Activated naive CD8-positive, alpha-beta T cell treated with anti-CD3 and anti-CD28 coated beads, Interleukin-2, amount 10 ng/mL, durations not matched to agents 7 days and 5 days (primary cell): ENCODE measurements at places on chromosomes 5 and 9. TPM values are rescaled to one million over a fixed set of nuclear protein-coding genes. Genes with fewer than 3 reads are reported as not detected.

DNA sequence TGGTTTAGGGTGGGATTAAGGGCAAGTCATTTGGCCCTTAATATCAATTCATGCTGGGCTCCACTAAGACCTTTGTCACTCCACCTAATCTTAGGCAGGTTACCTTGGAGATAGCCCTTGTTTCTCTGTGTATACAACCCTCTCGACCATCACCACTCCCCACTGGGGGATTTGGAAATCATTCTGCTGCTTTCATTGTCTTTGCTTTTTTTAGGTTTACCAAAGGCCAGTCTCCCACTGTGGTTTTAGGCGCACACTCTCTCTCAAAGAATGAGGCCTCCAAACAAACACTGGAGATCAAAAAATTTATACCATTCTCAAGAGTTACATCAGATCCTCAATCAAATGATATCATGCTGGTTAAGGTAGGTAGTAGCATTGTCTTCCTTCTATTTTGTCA, 6.2 kb downstream of the GZMK start:
- H3K4me3 ChIP-seq, result no peak overlapping the region
- no peaks in the 10 kb centered on the region for H3K27me3 ChIP-seq
- H3K27ac ChIP-seq, result no peak overlapping the region
- DNase-seq, result no peak

Gene BHMT2
- total RNA-seq, result not detected

DNA sequence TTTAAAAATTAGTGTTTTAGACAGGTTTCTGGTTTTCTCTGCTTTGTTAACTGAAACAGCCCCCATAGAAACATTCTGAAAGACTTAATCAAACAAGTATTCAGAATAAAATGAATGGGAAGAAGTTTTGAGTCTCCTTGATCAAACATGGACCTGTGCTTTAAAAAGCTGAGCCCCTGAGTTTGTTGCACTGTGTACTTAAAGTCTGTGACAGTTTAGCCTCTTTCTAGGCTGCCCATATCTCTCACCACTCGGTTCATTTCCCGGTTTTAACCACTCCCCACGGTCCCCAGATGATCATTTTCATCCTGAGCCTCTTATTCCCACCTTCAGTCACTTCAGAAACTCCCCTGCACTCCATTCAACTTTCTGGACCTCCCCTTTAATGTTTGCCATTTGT, 215.9 kb upstream of the DMRT1 start:
- peaks cover 7% of the 10 kb centered on the region for H3K4me1 ChIP-seq
- H3K36me3 ChIP-seq, result no peaks in the 10 kb centered on the region
- DNase-seq, result no peak
- no peak overlapping the region for H3K27ac ChIP-seq

Gene LPCAT1
- total RNA-seq, result 72.2 TPM

DNA sequence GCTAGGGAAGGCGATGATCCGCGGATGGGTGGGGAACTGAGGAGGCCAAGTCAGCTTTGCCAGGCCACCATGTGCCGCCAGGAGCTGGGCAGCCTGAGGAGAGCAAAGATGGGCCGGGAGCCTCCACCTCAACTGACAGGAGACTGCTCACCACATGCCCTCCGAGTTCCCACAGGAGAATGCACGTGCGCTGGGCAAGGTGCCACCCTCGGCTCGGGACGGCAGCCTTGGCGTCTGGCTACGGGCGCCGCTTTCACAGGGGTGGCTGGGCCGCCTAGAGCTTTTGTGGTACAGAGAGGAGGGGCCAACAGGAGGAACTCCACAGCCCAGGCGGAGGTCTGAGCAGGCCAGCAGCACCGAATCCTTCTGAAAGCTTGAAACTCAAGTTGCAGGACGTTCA, 5.3 kb upstream of the TBC1D9B start:
- H3K4me3 ChIP-seq, result no peak overlapping the region
- no peak for DNase-seq
- H3K4me1 ChIP-seq, result peaks cover 8% of the 10 kb centered on the region
- H3K27me3 ChIP-seq, result peaks cover 5% of the 10 kb centered on the region

Gene GABBR2
- not detected for total RNA-seq

Gene OLFML2A
- total RNA-seq, result not detected

DNA sequence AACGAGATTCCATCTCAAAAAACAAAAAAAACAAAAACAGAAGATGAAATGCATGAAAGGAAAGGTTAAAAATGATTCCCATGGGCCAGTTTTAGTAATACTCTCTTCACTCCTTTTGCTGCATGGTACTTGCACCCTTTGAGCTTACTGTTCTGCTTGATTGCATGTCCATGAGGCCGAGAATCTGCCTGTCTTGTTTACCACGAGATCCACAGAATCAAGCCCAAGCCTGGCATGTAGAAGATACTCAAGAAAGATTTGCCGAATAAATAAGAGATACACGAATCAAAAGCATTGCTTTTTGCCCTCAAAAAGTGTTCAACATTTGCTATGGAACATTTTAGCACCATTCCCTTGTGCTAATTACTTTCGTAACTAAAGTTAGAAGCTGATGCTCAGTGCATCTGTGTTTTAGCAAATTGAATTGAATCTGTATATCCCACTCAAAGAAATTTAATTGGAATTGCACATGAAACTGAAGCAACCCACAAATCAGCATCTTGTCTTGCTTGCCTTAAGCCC, 1.1 kb downstream of the FAXDC2 start:
- DNase-seq, result no peak
- H3K4me3 ChIP-seq, result no peak overlapping the region
- H3K27ac ChIP-seq, result no peak overlapping the region
- H3K27me3 ChIP-seq, result no peaks in the 10 kb centered on the region
- no peaks in the 10 kb centered on the region for H3K4me1 ChIP-seq

DNA sequence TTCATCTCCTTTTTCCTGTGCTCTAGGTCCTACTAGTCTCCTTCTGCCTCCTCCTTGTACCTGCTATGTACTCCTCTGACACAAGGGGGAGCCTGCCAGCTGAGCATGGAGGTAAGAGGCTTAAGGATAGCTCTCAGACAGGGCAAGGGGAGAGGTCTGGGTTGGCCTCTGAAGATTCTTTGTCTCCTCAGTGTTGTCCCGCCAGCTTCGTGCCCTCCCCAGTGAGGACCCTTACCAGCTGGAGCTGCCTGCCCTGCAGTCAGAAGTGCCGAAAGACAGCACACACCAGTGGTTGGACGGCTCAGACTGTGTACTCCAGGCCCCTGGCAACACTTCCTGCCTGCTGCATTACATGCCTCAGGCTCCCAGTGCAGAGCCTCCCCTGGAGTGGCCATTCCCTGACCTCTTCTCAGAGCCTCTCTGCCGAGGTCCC, 3.8 kb downstream of the CREB3 start:
- H3K27ac ChIP-seq, result peak overlapping the region; percentile 31
- H3K36me3 ChIP-seq, result peaks cover 14% of the 10 kb centered on the region
- H3K27me3 ChIP-seq, result no peaks in the 10 kb centered on the region
- no peak overlapping the region for H3K4me3 ChIP-seq

GRCh38 chr5:127076315-127077129, 3.2 kb upstream of the C5orf63 start:
- H3K4me1 ChIP-seq, result peaks cover 10% of the 10 kb centered on the region
- DNase-seq, result no peak
- H3K36me3 ChIP-seq, result no peaks in the 10 kb centered on the region
- peaks cover 2% of the 10 kb centered on the region for H3K27me3 ChIP-seq
- H3K4me3 ChIP-seq, result no peak overlapping the region

- H3K4me1 ChIP-seq, result no peaks in the 10 kb centered on the region
- H3K4me3 ChIP-seq, result no peak overlapping the region
- H3K27ac ChIP-seq, result no peak overlapping the region
These were observed 4.2 kb upstream of the TTC23L start for GRCh38 chr5:34834794-34835089.

DNA sequence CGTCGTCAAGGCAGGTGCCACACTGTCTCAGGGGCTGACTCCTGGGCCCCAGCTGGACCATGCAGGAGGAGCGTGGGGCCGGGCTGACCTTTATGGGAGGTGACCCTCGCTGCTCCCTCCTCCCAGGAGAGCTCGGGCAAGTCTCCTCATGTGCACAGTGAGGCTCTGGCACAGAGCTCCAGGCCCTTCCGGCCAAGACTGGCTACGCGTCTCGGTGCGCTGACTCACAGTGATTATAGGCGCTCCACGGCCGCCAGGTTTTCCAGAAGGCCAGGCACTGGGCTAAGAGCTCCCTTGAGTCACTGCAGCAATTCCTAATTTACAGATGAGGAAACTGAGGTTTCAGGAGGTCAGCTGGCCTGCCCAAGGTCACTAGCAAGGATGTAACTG, 47.4 kb downstream of the VAV2 start:
- H3K27me3 ChIP-seq, result no peaks in the 10 kb centered on the region
- no peak overlapping the region for H3K27ac ChIP-seq
- no peak overlapping the region for H3K4me3 ChIP-seq
- DNase-seq, result no peak
- no peaks in the 10 kb centered on the region for H3K36me3 ChIP-seq

Gene VCAN
- 0.44 TPM for total RNA-seq

Gene SPINK7
- not detected for total RNA-seq

Gene CCDC69
- 110 TPM for total RNA-seq

Gene RRAGA
- 49.4 TPM for total RNA-seq

Gene STPG3
- total RNA-seq, result not detected

Gene PRKAA1
- total RNA-seq, result 86.7 TPM

Gene PDE6A
- not detected for total RNA-seq

GRCh38 chr9:35501946-35502345, 12.0 kb downstream of the RUSC2 start:
- peaks cover 4% of the 10 kb centered on the region for H3K4me1 ChIP-seq
- H3K27ac ChIP-seq, result no peak overlapping the region
- no peak for DNase-seq
- H3K27me3 ChIP-seq, result peaks cover 7% of the 10 kb centered on the region
- no peak overlapping the region for H3K4me3 ChIP-seq
- no peaks in the 10 kb centered on the region for H3K36me3 ChIP-seq

Gene PCDHGA6
- 0.33 TPM for total RNA-seq

GRCh38 chr5:102450313-102450990, 48.3 kb downstream of the SLCO6A1 start:
- H3K27ac ChIP-seq, result no peak overlapping the region
- no peaks in the 10 kb centered on the region for H3K36me3 ChIP-seq
- no peak overlapping the region for H3K4me3 ChIP-seq
- H3K27me3 ChIP-seq, result peaks cover 3% of the 10 kb centered on the region

DNA sequence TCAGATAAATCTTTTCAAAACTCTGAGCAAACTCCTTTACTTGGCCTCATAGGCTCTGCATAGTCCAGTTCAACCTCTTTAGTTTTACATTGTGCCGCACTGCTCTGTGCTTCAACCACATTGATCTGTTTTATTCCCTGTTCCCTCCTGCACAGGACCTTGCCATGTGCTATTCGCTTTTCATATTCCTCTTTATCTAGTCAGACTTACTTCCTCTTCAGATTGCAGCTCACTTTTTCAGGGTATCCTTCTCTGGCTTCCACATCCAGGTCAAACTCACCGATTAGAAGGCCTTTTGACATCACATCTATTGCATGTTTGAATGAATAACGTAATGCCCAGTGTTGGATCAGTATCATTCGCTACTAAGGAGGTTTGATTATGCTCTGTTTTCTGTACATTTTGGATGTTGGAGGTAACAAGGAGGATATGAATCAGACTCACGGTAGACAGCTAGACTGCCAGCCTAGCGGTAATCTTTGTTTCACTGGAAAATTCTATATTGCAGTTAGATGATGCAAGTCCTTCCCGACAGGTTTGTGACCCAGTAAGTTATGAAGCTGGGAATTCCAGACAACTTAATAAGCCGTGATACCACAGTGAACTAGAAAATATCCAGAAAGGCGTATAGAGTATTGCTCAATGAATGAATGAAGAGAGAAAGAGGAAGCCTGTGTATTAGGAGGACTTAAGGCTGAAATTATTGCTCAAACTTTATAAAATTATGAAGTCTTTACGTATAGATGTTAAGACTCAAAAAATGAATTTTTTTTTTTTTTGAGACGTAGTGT, 65.7 kb downstream of the IQGAP2 start:
- peaks cover 25% of the 10 kb centered on the region for H3K4me1 ChIP-seq
- no peak for DNase-seq
- peaks cover 49% of the 10 kb centered on the region for H3K36me3 ChIP-seq
- no peak overlapping the region for H3K4me3 ChIP-seq
- no peaks in the 10 kb centered on the region for H3K27me3 ChIP-seq

GRCh38 chr5:89156226-89156625, 273.2 kb upstream of the MEF2C start:
- H3K27ac ChIP-seq, result no peak overlapping the region
- H3K4me1 ChIP-seq, result no peaks in the 10 kb centered on the region
- no peak overlapping the region for H3K4me3 ChIP-seq
- H3K36me3 ChIP-seq, result no peaks in the 10 kb centered on the region

Gene SOX30
- 0.09 TPM for total RNA-seq

Gene MELK
- total RNA-seq, result 48.1 TPM

- no peaks in the 10 kb centered on the region for H3K36me3 ChIP-seq
- H3K27ac ChIP-seq, result no peak overlapping the region
- H3K4me3 ChIP-seq, result no peak overlapping the region
These were observed 342.2 kb downstream of the LRRC70 start for GRCh38 chr5:62920856-62921255.

DNA sequence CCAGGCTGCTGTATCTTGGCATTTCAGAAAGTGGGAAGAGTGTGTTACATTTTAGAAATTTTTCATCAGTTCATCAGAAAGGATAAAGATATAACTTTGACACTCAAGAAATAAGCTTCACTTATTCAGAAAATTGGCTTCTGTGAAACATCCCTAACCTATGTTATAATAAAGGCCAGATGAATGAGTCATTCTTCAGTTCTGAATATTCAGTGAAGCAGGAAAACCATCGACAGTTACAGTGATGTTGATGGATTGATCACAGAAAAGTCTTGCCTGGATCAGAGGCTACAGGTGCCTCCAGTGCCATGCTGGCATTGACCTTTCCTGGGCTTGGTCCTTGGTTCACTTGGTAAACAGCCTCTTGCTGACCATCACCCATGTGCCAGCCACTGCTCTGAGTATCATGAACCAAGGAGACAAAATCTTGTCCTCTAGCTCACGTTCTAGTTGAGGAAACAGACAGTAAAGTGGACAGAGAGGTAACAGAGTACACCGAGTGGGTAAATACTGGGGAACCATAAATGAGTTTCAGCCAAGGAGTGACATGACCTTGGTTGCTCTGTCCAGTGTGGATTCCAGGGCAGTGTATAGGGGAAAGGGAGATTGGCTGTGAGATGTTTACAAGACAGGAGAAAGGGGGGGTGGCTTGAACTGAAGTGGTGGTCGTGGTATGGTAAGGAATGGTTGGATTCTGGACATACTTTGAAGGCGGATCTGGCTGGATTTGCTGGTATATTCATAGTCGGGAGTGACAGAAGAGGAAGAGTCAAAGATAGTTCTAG, 98.6 kb downstream of the AMBP start:
- no peak overlapping the region for H3K27ac ChIP-seq
- H3K36me3 ChIP-seq, result no peaks in the 10 kb centered on the region
- H3K4me1 ChIP-seq, result no peaks in the 10 kb centered on the region
- DNase-seq, result no peak

DNA sequence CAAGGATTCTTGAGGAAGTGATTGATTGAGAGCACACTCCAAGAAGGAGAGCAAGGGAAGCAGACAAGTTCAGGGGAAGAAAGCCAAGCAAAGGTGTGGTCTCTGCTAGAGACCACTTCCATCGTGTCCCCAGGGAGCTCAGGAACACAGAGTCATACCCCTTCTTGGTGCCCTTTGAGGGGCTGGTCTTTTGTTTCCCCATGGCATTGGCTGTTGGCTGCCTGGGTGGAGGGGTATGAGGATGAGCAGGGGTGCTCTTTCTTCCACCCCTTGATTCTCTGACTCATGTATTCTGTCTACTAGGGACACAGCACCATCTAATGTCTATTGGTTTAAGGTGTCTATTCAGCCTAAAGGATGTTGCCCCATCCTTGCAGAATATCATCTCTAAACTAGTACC, 11.5 kb upstream of the SPOCK1 start:
- peaks cover 9% of the 10 kb centered on the region for H3K27me3 ChIP-seq
- no peak overlapping the region for H3K27ac ChIP-seq
- no peak overlapping the region for H3K4me3 ChIP-seq
- H3K36me3 ChIP-seq, result no peaks in the 10 kb centered on the region

Gene FOXD4
- total RNA-seq, result 0.17 TPM
